ENCODE measurements at places on chromosomes 16 and 17.

DNA sequence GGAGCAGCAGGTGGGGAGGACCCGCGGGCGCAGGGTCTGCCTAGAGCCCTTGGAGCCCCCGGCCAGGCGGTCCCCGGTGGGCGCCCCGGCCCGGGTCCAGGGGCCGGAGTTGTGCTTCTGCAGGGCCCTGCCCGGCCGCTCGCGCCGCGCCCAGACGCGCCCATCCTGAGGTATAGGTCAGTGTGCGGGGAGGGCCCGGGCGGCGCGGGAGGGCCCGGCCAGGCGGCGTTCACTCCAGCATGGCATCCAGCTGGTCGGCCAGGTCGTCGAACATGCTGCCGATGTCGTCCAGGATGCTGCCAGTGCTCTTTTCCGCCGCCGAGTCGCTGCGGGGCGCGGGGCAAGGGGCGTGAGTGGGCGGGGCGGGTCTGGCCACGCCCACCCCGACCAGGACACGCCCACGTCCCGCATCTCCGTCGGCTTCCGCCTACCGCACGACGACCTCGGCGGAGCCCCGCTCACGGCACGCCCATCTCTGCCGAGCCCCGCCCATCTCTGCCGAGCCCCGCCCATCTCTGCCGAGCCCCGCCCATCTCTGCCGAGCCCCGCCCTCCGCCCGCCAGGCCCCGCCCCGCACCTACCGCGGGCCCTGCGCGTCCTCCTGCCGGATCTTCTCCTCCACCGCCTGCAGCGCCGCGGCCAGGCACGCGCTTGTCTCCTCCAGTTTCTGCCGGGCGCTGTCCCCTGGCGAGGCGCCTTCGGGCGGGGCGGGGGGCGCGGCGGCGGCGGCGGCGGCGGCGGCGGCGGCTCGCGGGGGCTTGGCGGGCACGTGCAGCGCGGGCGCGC, 17.9 kb downstream of the CASKIN1 start:
- DNase-seq, result no peak

- DNase-seq, result no peak
These were observed 142.6 kb downstream of the UTP18 start for GRCh38 chr17:51402899-51403298.

DNA sequence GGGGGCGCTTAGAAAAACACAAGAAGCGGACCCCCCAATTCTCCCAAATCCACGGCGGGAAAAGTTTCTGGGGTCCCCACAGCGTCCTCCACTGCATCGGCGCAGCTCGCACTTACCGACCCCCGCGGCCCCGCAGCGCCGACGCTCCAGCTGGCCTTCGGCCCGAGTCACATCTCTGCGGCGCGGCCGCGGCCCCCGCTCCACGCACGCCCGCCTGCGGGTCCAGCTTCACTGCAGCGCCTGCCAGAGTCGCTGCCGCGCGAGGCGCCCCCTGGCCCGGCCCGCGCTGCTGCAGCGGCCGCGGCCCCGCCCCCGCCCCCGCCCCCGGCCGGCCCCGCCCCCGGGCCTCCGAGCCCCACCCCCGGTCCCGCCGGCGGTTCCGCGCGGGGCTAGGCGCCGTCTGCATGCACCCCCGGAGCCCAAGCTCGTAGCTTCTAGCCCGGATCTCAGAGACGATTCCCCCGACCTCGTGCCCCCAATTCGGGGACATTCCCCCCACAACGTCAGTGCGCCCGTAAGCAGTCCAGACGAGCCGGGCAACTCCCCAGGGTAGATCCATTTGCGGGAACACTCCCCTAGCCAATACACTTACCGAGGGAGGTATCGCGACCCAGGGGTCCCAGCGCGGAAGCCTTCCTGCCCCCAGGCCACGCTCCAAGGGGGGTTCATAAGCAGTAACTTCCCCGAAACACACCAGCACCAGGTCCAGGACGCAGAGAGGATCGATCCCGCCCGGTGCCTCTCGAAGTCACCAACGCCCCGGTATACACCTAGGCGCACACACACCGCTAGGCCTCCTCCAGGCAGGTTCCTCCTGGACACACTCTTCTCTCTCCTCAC, at the start of gene GPRC5B:
TSS of gene GPRC5B (minus strand) at position 238 of the 840 bp plus-strand sequence. CDS start 12,003 bp downstream, outside the sequence.
- peak; percentile 39 for DNase-seq

- no peak for DNase-seq
These were observed 88.4 kb upstream of the ATF7IP2 start for GRCh38 chr16:10297341-10298006.

- no peak for DNase-seq
These were observed 914 bp upstream of the GPRC5B start for GRCh38 chr16:19885451-19886072.
